Activated CD8-positive, alpha-beta memory T cell treated with anti-CD3 and anti-CD28 coated beads for 36 hours (primary cell): ENCODE measurements at places on chromosomes 7 and 10. TPM values are rescaled to one million over a fixed set of nuclear protein-coding genes. Genes with fewer than 3 reads are reported as not detected.

COPG2 gene
- 22.7 TPM for total RNA-seq

ZNF25 gene
- total RNA-seq = 4.9 TPM

INTS15 gene
- total RNA-seq = 39.6 TPM

ANXA8 gene
- total RNA-seq = not detected

ERVW-1 gene
- not detected for total RNA-seq

FAM25A gene
- total RNA-seq = not detected

SLC16A12 gene
- not detected for total RNA-seq

UTF1 gene
- total RNA-seq = not detected
